ENCODE measurements at places on chromosomes 12 and 14.

DNA sequence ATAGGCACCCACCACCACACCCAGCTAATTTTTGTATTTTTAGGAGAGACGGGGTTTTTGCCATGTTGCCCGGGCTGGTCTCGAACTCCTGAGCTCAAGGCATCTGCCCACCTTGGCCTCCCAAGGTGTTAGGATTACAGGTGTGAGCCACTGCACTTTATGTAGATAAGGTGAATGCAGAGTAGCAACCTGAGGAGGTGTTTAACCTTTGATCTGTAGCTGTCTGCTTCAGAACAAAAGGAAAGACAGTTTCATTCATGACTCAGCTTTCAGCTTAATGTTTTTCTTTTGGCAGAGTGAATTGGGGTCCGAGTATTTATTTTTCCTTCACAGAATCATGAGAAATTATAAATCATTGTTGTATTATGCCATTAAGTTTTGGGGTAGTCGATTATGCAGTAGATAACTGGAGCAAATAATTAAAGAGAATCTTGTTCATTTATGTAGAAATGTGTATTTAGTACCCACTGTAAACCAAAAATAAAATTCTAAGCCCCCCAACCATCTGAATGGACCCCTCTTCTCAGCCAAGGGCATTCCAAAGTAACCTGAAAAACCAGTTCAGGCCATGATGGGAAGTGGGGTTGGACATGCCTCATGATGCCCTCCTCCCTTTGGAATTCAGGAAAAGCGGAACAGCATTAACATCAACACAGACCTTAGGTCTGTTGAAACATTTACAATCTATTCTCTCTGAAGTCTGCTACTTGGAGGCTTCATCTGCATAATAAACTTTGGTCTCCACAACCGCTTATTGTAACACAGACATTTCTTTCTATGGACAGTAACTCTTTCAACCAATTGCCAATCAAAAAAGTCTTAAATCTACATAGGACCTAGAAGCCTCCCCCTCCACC, 10.7 kb upstream of the STX2 start:
- DNase-seq = no peak

- DNase-seq = no peak
Observed at GRCh38 chr12:85866986-85867776, 6.9 kb upstream of the NTS start.

DNA sequence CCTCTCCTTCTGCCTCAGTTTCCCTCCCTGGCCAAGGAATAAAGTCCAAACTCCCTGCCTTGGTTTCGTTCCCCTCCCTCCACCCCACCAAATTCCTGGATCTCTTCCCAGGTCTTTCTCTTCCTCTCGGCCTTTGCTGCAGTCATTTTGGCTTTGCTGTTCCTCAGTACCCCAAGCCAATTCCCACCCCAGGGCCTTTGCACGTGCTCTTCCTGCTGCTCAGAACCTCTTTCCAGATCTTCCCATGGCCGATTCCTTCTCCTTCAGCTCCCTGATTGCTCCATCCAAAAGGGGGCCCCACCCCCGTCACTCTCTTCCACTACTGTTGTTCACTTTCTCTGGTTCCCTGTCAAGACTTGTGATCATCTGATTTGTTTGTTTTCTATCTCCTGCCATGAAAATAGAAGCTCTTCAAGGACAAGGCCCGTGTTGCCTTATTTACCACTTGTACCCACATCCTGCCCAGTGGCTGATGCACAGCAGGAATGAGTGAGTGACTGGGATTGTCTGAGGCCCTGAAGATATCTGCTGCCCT, 3.1 kb downstream of the HNF1A start:
- DNase-seq = no peak

- DNase-seq = no peak
Observed at GRCh38 chr12:123113026-123113425, 37.9 kb downstream of the PITPNM2 start.

DNA sequence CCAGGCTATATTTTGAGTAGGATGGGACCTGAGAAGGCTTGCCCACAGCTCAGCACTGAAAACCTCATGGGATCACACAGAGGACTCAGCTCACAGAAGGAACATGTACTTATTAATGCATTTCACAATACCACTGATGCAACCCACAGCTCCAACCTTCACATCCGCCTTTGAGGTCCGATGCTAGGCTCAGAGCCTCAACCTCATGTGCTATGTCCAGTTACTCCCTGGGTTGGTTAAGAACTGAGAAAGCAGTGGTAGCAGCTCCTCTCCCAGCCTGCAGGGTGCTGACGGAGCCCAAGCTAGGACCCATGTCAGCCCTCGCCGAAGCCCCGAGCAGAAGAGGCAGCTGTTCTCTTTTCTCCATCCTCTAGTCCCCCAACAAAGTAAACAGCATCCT, 52.9 kb downstream of the SPTB start:
- no peak for DNase-seq

Measured in activated CD8-positive, alpha-beta memory T cell treated with anti-CD3 and anti-CD28 coated beads for 1 hour (primary cell).